ENCODE measurements at places on chromosomes 12 and 14.
A peak's percentile ranks its signal among the peaks of the same experiment; 100 is the strongest.

DNA sequence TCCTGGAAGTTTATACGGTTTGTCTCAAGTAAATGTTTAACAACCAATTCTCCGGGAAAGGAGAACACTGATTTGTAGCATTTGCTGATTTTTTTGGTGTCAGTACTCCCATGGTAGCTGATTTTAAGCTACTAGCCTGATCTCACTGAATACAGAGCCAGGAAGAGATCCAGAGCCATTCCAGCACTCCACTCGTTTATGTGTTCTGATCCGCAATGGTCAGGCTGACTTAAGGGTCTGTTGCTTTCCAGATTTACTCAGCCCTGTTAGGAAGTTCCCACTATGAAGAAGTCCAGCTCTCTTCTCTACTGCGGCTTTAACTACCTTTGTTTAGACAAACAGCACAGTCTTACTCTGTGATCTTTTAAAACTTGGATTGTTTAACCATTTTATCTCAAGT is 38.0 kb upstream of the NID2 start:
- DNase-seq = no peak

DNA sequence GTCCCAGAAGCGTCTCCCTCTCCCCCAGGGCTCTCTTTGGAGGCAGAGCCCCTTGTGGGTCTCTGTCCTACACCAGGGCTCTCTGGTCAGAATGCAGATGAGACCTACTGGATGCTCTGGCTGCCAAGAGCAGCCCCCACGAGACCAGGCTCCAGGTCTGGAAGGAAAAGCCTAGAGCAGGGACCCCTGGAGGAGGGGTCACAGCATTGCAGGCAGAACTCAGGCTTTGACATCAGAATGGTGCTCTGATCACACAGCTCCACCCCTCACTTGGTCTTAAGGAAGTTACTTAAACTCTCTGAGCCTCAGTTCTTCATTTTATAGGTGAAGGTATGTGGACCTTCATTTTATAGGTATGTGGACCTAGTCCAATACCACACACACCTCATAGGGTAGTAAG is 83.1 kb downstream of the ARL6IP4 start:
- DNase-seq = no peak

GRCh38 chr12:54053751-54054741 is at the start of gene HOXC4:
HOXC4 (plus strand) TSS chr12:54053835; CDS start chr12:54053923, 88 bp downstream.
- peak; percentile 52 for DNase-seq

GRCh38 chr12:114371250-114371649 is 34.7 kb downstream of the TBX5 start:
- DNase-seq = no peak

DNA sequence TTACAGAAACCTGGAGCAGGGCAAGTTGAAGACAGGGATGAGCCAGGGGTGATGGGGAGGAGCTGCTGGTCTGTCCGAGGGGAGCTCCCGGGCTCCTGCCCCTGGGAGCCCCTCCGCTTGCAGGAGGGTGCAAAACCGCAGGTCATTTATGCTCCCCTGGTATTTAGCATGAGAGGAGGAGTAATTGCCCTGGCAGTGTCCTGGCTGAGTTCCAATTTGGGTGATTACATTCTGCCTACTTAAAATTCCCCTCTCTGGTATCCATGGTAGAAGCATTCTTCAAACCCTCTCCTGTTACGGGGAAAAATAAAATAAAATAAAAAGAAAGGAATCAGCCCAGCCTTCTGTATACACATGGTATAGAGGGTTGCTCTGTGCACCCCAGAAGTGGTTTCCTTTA is 61.7 kb upstream of the VRK1 start:
- no peak for DNase-seq

GRCh38 chr12:92029902-92030586 is 115.6 kb downstream of the BTG1 start:
- DNase-seq = no peak

DNA sequence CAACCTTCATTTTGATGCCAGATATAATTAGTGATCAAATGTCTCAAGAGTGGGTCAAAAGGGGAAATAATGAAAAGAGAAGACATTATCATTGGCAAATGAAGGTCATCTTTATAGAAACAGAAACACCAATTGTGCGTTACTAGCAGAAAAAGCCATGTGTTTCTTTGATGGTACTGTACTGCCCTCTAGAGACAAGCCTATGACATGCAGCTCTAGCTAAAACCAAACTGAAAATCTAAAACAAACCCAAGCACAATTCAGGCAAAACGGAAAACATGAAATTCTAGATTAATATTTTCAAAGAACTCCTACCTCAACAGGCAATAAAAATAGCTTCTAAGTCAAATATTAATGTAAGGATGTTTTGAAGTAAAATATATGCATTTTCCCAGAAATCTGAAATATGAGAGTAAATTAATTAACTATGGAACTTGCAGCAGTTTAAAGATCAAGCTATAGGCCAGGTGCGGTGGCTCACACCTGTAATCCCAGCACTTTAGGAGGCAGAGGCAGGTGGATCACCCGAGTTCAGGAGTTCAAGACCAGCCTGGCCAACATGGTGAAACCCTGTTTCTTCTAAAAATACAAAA is 115.4 kb downstream of the KLHL28 start:
- DNase-seq = no peak

DNA sequence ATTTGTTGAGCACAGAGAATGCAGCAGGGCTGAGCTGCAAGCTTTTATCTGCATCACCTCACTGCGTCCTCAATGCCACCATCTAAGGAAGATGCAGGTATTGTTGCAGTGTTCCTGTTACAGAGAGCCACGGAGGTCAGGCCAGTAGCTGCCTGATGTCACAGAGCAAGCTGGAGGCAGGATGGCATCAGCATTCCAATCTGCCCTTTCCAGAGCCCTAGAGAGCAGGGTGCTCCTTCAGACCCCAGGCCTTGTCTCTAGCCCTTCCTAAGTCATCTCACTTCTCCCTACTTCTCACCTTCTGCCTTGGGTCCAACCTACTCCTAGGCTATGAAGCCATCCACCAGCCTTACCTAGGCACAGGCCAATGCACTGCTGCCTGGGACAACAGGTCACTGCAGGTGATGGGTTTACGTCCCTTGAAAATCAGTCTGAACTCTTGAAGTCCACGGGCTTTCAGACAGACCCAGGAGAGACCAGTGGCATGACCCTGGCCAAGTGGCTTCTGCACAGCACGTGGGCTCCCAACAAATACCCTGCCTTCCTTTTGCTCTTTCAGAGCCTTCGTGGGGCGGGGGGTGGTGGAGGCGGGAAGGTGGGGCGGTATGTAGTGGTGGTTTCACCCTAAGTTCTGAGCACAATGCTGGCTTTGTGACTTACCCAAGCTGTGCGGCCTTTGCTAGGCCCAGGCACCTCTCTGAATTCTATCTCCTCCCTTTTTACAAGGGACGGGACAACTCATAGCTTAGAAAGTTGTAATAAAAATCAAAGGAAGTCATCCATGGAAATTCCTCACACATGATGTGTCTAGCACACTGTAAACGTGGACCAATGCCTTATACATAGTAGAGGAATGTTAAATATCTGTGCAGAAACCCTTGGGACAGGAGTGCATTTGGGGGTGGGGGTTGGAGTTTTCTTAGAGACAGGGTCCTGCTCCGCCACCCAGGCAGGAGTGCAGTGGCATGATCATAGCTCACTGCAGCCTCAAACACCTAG is 136.0 kb downstream of the KSR2 start:
- DNase-seq = no peak

- no peak for DNase-seq
Observed at GRCh38 chr12:93714382-93714781, 37.2 kb downstream of the CRADD start.

DNA sequence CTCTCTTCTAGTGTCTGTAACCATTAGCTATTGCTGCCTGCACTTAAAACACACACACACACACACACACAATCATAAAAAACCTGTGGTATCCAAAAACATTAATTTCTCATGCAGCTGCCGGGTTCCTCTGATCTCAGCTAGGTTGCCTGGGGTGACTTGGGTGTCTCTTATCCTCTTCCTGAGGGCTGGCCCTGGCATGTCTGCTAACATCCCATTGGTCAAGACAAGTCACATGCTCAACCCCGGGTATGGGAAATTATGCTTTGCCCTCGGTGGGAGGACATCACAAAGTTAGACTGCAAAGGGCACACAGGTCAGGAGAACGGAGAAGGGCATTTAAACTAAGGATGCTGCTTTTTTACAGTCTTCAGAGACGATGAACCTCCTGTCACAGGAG is 55.7 kb downstream of the TRPV4 start:
- DNase-seq = no peak

GRCh38 chr12:132490422-132491137 is 629 bp downstream of the FBRSL1 start:
- no peak for DNase-seq

- no peak for DNase-seq
Observed at GRCh38 chr12:15520083-15520482, 197.8 kb downstream of the PTPRO start.

DNA sequence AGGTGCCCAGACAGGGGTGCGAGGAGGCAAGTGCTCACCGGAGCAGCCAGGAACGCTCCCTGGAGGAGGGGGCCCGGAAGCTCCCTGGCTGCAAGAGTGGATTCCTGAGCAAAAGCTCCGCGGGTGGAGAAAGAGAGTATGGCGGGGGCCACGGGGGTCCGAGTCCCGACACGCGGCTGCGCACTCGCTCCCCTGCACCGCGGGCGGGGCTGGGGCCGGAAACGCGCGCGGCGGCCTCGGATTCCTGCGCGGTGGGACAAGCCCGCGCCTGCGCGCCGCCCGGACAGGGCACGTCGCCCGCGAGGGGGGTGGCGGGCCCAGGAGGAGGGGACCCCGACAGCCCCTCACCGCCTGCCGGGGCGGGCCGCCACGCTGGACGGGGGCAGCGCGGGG is 27.8 kb upstream of the GPR132 start:
- peak; percentile 86 for DNase-seq

DNA sequence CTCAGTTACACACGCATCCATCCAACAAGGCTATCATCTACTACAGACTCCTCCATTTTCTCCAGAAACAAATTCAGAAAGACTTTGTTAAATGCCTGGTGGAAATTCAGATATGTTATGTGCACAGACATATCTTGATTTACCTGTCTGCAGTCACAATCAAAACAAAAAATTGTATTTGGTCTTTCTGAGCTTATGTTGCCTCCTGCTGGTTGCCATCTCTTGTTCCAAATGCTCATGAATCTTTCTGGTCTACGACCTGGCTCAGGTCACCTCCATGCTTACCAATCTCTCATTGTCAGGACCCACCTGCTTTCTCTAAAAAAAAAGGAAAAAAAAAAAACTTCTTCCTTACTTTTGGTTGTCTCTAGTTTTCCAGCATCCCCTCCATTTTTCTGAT is 169.2 kb upstream of the PLXNC1 start:
- no peak for DNase-seq

GRCh38 chr14:96176275-96176674 is 28.4 kb upstream of the BDKRB2 start:
- DNase-seq = no peak

- DNase-seq = no peak
Observed at GRCh38 chr12:120719072-120719471, 6.6 kb upstream of the ACADS start.

GRCh38 chr12:112906712-112907414 is at the start of gene OAS1:
OAS1 (plus strand) TSS chr12:112906962; CDS start chr12:112907040, 78 bp downstream.
- DNase-seq = no peak

- no peak for DNase-seq
Observed at GRCh38 chr12:79555028-79555925, 135.5 kb downstream of the PAWR start.

DNA sequence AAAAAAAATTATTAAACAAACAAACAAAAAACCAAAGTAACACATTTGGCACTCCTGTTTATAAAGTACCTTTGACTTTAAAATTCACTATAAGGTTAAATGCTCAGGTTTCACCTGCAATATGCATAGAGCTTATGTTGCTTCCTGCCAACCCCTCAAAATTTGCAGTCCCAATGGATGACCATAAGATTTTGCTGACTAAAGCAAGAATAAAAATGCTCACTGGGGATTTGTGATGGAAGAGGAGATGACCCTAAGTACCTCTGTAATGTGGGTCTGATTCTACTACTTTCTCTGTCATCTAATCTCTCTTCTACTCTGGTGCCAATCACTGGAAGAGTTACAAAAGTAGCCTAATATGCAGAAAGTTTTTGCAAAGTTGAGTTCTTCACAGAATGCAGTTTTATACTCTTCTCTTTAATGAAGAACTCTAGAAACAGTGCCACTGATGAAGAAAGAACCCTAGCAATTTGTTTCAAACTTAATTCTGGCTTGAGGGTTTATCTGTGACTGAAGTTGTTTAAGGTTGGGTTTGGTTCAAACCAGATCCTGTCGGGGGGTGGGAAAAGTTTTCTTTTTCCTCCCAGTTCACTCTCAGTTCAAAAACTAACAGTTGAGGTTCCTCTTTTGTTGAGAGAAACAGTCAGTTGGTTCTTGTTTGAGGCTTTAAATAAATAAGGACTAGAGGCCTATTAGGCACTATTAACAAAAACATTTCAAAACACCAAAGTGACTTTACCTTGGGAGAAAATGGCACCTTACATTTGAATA is 10.9 kb downstream of the WASHC3 start:
- no peak for DNase-seq

DNA sequence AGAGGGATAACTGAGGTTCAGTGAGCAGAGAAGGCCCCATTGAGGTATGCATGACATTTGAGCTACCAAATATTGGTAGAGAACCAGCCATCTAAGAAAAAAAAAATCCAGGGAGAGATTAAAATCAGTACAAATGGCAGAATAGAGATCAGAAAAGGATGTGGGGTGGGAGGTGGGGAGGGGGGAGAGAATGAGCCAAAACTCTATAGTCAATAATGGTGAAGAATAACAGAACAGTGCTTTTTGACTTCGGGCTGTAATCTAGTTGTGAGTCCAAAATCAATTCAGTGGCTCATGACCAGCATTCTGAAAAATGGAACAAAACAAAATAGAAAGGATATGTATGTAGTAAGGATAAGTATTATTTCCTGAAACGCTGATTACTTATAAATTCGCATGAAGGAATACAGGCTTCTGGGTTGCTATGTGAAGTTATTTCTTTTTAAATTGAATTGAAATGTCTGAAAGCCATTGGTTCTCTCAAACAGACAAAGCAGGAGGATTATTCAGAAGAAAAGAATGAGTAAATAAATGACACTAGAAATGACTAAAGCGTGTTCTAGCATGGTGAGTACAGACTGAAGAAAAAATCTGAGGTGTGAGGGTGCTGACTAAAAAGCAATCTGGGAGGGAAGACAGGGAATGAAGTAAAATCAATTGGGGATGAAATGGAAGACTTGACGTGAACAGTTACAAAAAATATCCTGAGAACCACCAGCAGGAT is 72.4 kb downstream of the ATP2B1 start:
- DNase-seq = no peak

DNA sequence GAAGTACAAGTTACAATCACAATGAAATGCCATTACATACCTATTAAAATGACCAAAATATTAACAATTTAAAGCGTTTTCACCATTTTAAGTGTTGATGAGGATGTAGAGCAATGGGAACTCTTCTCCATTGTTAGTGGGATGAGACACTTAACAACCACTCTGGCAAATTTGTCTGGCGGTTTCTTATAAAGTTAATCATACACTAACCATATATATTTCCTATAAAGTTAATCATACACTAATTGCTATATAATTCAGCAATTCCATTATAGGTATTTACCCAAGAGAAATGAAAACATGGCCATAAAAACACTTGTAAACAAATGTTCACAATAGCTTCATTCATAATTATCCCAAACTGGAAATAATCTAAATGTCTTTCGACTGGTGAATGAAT is 35.9 kb downstream of the JKAMP start:
- no peak for DNase-seq

GRCh38 chr12:31991146-31991545 is 31.9 kb downstream of the RESF1 start:
- DNase-seq = no peak

GRCh38 chr12:31999692-32000091 is 40.5 kb downstream of the RESF1 start:
- DNase-seq = no peak

All from right forelimb (tissue), 1 donor.